ENCODE measurements at places on chromosomes 5 and 9.
A peak's percentile ranks its signal among the peaks of the same experiment; 100 is the strongest.

DNA sequence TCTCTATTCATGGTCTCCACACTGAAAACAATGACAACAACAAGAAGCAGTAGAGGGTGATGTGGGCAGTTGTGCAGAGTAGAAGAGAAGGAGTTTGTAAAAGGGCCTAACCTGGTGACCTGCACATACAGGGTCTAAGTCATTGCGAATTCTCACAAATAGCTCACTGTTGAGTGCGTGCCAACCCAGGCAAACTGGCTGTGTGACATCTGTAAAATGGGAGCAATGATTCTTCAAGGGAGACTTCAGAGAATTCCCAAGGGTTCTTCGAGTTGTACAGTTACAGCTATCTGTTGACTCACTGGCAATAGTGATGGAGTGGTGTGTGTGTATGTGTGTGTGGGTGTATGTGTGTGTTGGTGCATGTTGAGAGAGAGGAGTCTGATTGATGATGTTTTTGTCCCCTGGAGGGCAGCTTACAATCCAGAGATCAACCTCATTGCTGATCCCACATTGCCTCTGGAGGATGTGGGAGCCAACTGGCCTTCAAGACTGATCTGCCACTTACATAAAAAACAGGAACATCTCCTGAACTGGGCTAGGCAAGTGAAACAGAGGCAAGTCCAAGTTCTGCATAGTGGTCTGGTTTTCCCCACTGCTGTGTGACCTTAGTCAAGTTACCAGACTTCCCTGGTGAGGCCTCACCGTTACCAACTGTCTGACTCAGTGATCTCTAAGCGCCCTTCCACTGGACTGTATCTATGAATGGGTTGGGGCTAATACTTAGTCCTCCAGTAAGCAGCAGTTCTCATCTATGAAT lies 3.2 kb downstream of the FAT2 start:
- DNase-seq, result no peak
- peaks cover 53% of the 10 kb centered on the region for H3K4me1 ChIP-seq
- peaks cover 47% of the 10 kb centered on the region for H3K36me3 ChIP-seq
- no peak overlapping the region for H3K4me3 ChIP-seq

DNA sequence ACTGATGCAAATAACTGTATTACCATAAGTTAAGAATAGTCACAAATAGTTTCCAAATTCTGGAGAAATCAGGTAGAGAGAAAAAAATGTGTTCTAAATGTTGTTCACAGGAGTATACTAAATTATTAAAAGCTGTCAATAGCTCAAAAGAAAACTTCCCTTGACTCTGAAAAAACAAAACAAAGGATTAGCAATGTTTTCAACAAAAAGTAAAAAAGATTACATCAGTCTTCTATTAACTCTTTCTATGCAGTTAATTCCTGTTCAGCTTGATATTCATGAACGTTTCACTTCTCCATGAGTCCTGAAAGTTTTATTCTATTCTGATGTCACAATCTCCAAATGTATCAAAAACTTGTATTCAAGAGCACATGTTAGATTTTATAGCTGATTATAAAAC lies 9.5 kb upstream of the CLTB start:
- peaks cover 8% of the 10 kb centered on the region for H3K4me1 ChIP-seq
- no peaks in the 10 kb centered on the region for H3K36me3 ChIP-seq
- no peak overlapping the region for H3K4me3 ChIP-seq

- no peaks in the 10 kb centered on the region for H3K36me3 ChIP-seq
- H3K27me3 ChIP-seq, result no peaks in the 10 kb centered on the region
- DNase-seq, result peak; percentile 2
These were observed 193.1 kb downstream of the HSD17B3 start for GRCh38 chr9:96108691-96109380.

DNA sequence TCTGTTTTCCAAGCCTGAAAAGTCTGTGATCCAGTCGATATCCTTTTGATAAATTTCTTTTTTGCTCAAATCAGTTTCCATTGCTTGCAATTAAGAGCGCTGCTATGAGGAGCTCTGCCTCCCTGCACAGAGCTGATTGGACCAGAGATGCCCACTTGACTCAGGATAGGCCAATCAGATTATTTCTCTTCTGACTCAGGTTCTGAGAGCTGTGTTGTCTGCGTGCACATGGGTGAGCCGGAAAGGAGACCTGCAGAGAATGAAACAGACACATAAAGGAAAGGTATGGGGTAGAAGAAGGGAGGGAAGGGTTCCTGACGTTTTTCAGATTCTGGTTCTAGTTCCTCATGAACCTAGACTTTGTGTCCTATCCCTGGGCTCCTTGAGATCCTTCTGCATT lies 15.8 kb upstream of the FABP6 start:
- H3K36me3 ChIP-seq, result no peaks in the 10 kb centered on the region
- H3K27ac ChIP-seq, result no peak overlapping the region
- peaks cover 4% of the 10 kb centered on the region for H3K4me1 ChIP-seq
- DNase-seq, result no peak

DNA sequence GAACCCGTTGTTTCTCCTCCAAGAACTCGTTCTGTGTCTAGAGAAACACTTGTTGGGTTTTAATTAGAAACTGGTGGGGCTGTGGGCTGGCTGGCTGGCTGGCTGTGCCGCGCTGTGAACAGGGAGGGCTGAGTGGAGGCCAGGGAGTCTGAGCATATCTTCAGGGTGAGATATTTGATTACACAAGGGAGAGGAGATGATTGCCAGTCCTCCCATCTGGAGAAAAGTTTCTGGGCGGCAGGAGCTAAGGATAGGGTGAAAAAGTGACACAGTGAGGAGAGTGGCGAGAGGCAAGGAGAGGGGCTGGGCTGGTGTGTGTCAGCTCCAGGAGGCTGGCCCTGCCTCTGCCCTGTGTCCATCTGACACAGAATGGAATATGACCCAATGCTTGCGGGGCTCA lies 63.0 kb downstream of the GDNF start:
- no peak overlapping the region for H3K4me3 ChIP-seq
- DNase-seq, result no peak
- H3K27ac ChIP-seq, result no peak overlapping the region
- H3K36me3 ChIP-seq, result no peaks in the 10 kb centered on the region

DNA sequence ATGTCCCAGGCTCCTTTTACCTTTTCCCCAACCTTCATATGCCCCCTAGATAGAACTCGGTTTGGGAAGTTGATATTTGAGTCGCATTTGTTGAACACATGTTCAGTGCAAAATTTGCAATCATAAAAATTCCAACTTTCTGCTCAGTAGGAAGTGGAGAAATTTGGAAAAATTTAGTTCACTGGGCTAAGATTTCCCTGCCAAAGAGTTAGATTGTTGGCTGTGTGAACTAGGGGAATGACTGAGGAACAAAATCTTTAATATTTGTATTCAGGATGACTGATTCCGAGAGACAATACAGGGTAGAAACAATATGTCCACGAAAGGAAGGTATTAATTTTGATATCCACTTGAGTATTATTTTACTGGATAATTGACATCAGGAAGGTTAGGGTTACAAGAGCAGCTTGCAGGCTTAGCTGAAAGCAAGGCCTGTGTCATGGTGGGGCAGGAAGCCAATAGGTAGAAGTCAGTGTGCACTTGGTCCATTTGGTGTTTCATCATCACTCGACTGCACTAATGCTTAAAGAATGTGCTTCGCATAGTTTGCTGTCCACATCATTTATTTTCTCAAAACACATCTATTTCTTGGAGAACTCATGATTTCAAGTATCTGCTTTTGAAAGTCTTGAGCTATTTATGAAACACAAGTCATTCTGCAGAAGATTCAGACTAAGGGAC lies 59.4 kb upstream of the GNA14 start:
- peak; percentile 88 for DNase-seq
- H3K27ac ChIP-seq, result peak overlapping the region; percentile 99
- H3K36me3 ChIP-seq, result no peaks in the 10 kb centered on the region
- peaks cover 20% of the 10 kb centered on the region for H3K4me1 ChIP-seq

DNA sequence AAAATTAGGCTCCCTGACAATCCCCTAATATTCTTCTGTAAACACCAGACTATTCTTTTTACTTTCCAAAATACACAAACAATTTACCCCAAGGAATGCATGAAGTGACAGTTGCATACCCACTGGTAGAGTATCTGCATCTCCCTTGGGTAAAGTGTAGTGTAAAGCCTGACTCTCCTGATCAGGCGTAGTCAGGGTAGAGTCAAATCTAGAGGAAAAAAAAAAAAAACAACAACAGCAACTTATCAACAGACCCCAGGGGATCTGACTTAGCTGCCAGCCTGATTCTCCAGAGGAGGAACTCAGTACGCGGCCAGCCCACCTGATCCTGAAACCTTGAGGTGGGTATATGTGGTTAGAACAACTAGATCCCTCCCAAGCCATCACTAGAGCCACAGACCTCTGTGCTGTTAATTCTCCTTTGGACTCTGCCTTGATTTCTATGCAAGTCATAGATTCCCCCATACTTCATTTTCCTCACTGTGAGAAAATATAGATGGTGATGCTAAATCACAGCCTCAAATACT lies 61.0 kb downstream of the ZNF608 start:
- no peak for DNase-seq
- no peak overlapping the region for H3K4me3 ChIP-seq
- no peaks in the 10 kb centered on the region for H3K4me1 ChIP-seq

DNA sequence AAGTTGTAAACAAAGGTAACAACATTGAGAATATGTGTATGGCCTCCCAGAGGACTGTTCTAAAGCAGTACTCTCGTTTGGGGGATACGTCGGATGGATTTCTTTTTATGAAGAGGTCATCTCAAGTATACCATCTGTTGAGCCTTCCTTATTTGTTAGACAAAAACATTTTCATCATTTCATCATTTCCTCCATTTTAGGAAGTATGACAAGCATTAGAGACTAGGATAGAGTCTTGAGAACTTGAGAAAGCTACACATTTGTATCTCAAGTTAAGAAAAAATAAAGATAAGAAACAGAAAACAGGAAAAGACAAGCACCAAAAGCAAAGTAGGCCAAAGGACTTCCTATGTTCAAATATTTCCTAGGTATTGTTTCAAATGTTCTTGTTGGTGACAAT lies 307.0 kb downstream of the EFNA5 start:
- no peak overlapping the region for H3K27ac ChIP-seq
- no peak for DNase-seq
- H3K27me3 ChIP-seq, result no peaks in the 10 kb centered on the region
- H3K4me3 ChIP-seq, result no peak overlapping the region
- no peaks in the 10 kb centered on the region for H3K36me3 ChIP-seq

DNA sequence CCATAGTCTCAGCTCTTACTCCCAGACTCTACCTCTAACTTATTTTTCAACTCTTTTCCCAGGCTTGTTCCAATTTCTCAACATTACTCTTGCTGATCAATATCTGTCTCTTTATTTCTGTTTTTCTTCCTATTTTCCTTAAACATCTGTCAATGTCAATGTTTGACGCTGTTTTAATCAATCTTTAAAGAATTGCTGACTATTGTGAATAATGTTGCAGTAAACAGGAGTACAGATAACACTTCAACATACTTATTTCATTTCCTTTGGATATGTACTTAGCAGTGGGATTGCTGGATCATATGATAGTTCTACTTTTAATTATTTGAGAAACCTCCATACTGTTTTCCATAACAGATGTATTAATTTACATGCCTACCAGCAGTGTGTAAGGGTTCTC lies 229.0 kb downstream of the TRIM36 start:
- no peak overlapping the region for H3K4me3 ChIP-seq
- no peak overlapping the region for H3K27ac ChIP-seq
- DNase-seq, result no peak
- H3K4me1 ChIP-seq, result no peaks in the 10 kb centered on the region
- no peaks in the 10 kb centered on the region for H3K36me3 ChIP-seq

DNA sequence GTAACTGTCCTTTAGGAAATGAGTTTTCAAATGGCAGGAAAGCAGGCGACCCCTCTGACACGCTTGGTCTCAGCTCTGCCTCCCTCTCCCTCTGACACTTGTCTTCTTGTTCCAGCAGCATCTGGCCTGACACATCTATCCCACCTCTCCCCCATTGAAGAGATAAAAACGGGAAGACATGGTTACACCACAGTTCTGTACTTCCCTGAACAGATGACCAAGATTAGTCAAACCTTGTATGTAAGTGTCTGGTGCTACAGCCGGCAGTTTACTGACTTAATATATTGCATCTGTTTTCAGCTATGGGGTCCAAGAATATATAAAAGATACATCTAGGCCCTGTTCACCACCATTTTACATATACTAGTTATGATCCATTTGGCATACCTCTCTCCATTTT lies 29.6 kb upstream of the MLLT3 start:
- no peaks in the 10 kb centered on the region for H3K36me3 ChIP-seq
- H3K4me3 ChIP-seq, result no peak overlapping the region

DNA sequence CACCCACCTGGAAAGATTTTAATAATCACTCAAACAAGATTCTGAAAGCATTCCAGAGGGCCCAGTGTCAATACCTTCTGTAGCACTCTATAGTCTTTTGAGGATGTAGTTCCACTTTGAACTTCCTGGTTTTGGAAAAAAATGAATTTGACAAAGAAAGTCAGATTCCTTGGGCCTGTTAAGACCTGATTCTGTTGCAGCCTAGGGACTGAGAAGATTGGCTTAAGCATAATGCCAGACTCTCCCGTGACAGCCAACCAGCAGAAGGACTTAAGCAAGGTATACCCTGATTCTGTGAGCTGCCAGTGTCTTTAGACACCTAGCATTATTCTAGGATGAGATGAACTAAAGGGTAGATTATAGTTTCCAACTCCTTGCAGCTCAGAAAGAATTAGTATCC lies 6.8 kb downstream of the SPINK5 start:
- no peaks in the 10 kb centered on the region for H3K36me3 ChIP-seq
- peaks cover 8% of the 10 kb centered on the region for H3K4me1 ChIP-seq
- no peak overlapping the region for H3K4me3 ChIP-seq

DNA sequence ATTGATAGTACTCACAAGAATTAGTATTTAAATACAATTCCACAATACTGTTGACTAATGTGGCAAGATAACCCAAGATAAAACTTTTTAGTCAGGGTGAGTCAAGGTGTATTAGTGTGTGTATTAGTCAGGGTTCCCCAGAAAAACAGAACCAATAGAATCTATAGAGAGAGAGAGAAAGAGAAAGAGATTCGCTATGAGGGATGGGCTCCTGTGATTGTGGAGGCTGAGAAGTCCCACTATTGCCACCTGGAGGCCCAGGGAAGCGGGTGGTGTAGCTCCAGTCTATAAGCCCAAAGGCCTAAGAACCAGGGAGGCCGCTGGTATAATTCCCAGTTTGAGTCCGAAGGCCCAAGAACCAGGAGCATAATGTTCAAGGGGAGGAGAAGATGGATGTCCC lies 10.0 kb upstream of the SHISAL2B start:
- no peaks in the 10 kb centered on the region for H3K36me3 ChIP-seq
- no peak overlapping the region for H3K27ac ChIP-seq
- no peak overlapping the region for H3K4me3 ChIP-seq
- H3K27me3 ChIP-seq, result no peaks in the 10 kb centered on the region
- DNase-seq, result no peak

GRCh38 chr9:129944506-129945116 lies 98.4 kb downstream of the FNBP1 start:
- H3K4me1 ChIP-seq, result no peaks in the 10 kb centered on the region
- no peaks in the 10 kb centered on the region for H3K27me3 ChIP-seq
- H3K4me3 ChIP-seq, result no peak overlapping the region
- no peaks in the 10 kb centered on the region for H3K36me3 ChIP-seq
- DNase-seq, result no peak

- H3K36me3 ChIP-seq, result no peaks in the 10 kb centered on the region
- H3K27ac ChIP-seq, result no peak overlapping the region
- no peak overlapping the region for H3K4me3 ChIP-seq
- H3K4me1 ChIP-seq, result no peaks in the 10 kb centered on the region
- no peak for DNase-seq
- no peaks in the 10 kb centered on the region for H3K27me3 ChIP-seq
These were observed 20.8 kb downstream of the STKLD1 start for GRCh38 chr9:133396952-133397351.
